ENCODE measurements at places on chromosomes 11 and 22.

DNA sequence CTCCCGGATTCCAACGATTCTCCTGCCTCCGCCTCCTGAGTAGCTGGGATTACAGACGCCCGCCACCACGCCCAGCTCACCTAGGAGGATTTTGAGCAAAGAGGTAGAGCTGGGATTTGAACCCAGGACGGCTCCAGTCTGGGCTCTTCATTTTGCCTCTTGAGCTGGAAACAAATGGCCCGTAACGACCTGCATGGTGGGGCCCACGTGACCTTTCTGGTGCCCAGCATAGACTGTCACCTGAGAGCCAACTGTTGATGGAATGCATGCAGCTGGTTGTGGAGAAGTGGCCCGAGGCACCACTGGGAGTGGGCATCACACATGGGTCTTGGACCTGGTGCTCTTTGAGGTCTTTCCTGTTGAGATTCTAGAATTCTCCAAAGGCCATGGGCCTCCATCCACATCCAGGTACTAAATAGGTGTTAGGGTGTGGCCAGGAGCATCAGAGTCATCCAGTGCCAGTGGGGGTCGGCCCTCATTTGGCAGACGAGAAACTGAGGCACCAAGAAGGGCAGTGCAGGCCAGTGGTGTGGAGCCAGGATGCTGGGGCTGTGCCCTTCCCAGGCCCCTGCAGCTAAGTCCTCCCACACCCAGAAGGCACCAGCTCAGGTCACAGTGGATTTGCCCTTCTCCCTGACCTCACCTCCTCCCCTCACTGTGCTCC lies 3.9 kb downstream of the ATF4 start:
- no peak for DNase-seq

DNA sequence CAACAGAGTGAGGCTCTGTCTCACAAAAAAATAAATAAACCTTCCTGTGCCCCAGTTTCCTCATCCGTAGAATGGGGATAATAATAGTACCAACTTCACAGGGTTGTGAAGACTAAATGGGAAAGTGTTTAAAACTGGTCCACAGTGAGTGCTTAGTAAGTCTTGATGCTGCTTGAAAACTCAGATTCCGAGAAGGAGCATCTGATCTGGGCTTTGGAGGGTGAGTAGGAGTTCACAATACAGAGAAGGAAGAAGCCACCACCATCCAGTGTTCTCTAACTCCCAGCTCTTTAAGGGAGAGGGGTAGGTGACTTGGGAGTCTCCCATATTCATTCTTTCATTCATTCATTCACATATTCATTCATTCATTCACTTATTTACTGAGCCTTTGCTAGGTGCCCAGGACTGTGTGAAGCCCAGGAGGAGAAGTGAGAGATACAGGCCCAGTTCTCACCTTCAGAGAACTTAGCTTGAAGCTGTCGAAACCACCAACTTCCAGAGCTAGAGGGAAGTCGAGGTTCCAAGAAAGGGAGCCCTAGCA lies 17.7 kb downstream of the CYTH4 start:
- no peak for DNase-seq

- DNase-seq: no peak
Observed at GRCh38 chr22:29253561-29254285, 14.1 kb downstream of the RHBDD3 start.

- no peak for DNase-seq
Observed at GRCh38 chr11:19194620-19195308, 7.0 kb downstream of the CSRP3 start.

DNA sequence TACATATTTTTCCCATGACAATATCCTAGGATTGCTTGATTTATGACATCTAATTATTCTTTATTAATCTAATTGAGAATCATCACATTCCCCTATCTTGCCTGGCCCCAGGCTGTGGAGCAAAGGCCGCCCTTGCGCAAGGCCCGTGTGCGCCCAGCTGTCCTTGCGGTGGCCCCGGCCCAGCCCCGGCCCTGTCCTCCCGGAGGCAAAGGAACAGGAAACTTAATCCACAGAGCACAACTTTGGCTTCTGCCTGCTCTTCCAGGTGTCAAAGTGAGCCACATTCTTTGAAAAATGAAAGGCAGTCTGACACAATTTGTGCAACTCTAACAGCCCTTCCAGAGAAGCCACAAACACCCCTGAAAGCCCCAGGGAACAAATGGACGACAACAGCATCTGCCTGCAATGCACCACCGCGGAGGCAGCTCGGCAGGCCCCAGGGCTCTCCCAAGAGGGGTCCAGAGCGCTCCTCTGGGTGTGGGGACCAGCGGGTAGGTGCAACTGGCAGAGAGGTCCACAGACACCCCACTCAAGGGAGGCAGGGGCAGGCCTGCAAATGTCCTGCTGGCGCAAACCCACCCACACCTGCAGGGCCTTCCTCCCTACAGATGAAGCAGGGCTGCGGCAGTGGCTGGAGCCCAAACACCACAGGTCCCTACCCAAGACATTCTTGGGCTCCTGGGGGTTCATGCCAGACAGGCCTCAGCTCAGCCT lies 30.3 kb downstream of the GNB1L start:
- DNase-seq: no peak

DNA sequence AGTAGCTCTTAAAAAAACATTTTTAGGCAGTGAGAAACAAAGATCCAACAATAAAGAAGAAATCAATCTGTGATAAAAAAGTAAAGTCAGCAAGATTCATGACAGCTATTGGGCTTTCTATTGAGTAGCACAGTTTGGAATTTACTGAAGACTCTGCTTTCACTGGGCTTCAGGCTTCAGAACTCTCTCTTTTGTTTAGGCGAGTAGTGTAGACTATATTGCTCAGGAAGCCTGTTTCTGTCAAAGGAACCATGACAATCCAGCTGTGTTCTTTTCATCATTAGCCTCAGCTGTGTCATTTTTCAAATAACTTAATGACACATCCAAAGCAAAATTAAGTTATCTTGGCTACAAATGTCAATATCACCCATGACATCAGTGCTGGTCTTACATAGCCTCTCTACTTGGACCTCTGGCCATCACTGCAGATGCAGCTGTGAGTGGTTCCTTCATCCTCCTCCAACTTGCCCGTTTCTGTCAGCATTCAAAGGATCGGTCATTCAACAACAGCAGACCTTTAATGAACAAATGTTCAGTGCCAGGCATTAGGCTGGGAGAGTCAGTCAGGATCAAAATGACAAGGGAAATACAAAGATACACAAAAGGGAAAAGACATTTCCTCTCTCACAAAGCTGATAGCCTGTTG lies 332.8 kb upstream of the MTNR1B start:
- no peak for DNase-seq

- DNase-seq: no peak
Observed at GRCh38 chr11:133520707-133521106, 11.6 kb downstream of the OPCML start.

- DNase-seq: no peak
Observed at GRCh38 chr22:46641811-46642266, 21.7 kb downstream of the GRAMD4 start.

DNA sequence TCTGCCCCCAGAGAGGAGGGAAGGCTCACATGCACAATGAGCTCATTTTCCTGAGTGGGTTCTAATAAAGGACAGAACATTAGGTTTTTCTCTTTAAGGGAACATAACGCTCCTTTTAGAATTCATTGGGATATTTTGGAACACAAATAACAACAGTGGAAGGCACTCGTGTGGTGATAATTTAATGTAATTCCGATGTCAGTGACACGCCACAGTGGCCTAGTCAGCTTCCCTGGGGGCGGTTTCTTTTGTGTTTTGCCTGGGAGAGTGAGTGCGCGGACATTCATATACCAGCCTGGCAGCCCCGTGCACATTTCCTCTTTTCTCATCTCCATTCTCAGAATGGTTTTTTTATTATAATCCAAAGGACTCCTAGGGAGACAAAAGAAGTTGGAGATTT lies 41.1 kb downstream of the SEZ6L start:
- DNase-seq: no peak

- DNase-seq: peak; percentile 36
Observed at GRCh38 chr22:37623075-37624016, 14.7 kb downstream of the GGA1 start.

DNA sequence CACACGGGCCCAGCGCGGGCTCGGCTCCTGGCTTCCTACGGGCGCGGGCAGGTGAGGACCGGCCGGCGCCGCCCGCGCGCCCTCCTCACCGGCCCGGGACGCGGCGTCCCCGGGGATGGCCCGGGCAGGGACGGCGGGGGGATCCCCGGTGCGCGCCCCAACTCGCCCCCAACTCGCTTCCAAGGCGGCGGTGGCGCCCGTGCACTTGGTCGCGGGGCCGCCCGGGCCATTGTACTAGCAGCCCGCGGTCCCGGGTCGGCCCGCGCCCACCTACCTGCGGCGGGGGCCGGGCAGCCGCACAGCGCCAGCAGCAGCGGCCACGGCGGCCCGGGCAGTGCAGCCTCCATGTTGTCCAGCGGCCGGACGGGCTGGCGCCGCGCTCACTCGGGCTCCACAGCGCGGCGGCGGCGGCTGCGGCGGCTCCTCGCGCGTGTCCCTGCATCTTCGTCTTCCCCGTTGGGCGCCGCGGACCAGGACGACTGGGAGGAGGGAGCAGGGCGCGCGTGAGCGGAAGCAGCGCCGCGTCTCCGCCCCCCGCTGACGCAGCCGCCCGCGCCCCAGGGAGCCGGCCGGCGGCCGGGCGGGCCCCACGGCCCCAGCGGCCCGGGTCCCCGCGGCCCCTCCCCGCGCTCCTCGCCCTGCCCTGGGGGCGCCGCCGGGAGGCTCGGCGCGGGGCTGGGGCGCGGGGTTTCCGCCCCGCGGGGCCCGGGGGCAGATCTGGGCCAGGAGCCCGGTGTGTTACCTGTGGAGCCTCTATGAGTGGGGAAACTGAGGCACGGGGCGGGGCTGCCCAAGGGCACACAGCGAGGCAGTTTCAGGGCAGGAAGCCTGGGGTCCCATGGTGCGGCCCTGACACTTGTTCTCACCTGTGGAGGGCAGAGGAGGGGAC lies 159.3 kb upstream of the GRK3 start:
- DNase-seq: peak; percentile 32

- no peak for DNase-seq
Observed at GRCh38 chr22:46036558-46037408, 59.8 kb upstream of the WNT7B start.

- peak; percentile 84 for DNase-seq
Observed at GRCh38 chr11:33620423-33621171, 80.0 kb downstream of the C11orf91 start.

GRCh38 chr22:43099095-43099494 lies 9.9 kb upstream of the TTLL1 start:
- no peak for DNase-seq

GRCh38 chr11:10715571-10715970 lies 22.0 kb upstream of the IRAG1 start:
- no peak for DNase-seq

DNA sequence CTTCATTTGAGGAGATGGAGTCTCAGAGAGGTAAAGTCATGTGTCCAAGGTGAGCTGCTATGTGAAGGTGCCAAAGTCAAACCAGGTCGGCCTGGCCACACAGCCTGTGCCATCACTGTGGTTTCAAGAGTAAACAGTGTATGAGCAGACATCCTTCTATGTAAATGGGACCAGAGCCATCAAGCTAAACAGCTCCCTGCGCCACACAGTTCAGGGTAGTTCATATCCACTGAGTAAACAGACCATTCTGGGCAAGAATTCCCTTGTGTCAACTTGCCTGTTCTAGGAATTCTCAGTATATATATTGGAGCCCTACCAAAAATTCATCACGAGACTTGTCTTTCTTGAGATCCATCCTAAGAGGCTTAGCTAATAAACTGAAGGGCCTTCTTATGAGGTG lies 77.5 kb downstream of the AMOTL1 start:
- DNase-seq: peak; percentile 43

GRCh38 chr11:84313830-84314359 lies 1027.7 kb upstream of the CCDC90B start:
- no peak for DNase-seq

GRCh38 chr11:2091786-2092463 lies 47.3 kb downstream of the IGF2 start:
- DNase-seq: no peak

DNA sequence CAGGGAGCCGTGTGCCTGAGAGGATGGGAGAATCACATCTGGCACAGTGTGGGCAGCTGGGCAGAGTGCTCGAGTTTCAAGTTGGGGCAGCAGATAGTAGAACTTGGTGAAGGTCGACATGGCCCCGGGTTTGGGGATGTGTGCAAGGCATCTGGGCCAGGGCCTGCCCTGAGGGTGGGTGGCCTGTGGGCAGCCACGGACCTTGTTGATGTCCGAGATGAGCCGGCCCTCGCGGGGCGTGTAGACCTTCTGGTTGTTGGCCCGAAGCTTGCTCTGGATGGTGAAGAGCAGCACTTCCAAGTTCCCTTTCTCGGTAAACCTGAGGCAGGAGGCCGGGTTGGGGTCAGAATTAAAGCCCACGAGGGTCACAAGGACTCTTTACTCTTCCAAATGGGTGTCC lies 20.3 kb downstream of the SPTBN2 start:
- no peak for DNase-seq

DNA sequence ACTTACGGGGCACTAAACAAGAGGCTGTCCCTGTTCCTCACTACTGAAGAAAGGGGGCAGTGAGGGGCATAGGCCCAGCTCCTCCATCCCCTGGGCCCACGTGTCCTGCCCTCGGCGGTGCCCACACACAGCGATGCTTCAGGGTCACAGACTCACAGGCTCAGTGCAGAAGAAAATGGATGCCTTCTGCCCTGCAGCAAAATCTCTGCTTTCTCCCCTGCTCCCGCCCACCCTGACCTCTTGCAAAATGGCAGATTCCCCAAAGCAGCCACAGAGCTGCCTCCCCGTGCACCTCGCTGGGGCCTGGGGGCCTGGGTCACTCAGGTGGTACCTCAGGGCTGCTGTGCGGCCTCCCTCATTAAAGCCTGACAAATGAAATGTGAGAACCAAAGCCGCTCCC lies 204.0 kb downstream of the DSCAML1 start:
- DNase-seq: no peak

DNA sequence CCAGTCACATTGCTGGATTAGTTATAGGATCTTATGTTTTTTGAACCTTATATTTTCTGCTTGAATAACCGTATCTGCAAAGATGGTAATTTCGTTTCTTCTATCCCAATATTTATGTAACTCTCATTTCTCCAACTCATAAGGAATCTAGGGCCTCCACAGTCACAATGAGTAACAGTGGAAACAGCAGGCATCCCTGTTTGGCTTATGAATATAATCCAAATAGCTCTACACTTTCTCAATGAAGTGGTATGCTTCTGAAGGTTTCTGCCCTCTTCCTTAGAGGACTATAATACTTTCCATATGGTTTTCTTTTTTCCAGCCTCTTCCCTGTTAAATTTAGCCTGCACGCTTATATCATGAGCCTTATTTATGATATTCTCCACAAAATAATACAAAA lies 16.5 kb downstream of the ATP6V1E1 start:
- no peak for DNase-seq

GRCh38 chr11:69122630-69123431 lies 32.9 kb upstream of the SMIM38 start:
- DNase-seq: peak; percentile 69

- DNase-seq: no peak
Observed at GRCh38 chr11:72766152-72766902, 14.1 kb upstream of the ARAP1 start.

- DNase-seq: peak; percentile 94
Observed at GRCh38 chr11:126284829-126285228, 1.9 kb downstream of the TIRAP start.

Data from astrocyte of the spinal cord (primary cell).